ENCODE measurements at places on chromosomes 4 and X.

DNA sequence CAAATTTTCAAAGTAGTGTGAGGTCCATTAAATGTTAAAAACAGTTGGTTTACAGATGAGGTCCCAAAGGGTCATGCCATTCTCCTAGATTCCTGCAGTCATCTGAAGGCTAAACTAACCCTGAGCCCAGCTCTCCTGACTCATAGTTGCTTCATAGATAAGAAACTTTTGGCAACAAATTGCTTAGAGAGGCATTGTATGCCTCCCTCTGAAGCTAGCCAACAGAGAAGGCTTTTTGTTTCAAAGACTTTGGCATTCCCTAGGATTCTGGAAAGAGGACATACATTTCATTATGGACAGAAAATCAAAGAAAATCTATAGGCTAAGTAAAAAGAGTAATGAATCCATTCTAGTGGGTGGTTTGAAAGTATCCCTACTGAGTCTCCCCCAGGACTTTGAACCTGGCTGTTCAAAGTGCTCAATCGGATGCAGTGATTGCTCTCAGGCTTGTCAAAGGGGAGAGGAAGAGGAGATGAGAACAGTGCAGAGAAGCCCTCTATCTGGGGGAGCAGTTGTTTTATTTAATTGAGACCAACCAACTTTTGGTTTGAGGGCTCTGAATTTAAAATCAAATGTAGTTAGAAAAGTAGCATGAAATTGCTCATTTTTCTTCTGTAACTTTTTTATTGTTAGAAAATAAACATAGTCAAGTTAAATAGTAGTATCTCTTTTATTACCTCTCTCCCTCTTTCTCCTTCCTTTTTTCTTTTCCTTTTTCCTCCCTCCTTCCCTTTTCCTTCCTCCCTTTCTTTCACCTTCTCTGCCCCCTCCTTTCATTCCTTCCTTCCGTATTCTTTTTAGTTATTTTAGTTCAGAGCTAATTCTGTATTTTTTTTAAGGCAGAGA lies 72.3 kb upstream of the ZNF518B start:
- DNase-seq = no peak

- peak; percentile 66 for DNase-seq
These were observed 841 bp downstream of the ACOT9 start for GRCh38 chrX:23742174-23742696.

DNA sequence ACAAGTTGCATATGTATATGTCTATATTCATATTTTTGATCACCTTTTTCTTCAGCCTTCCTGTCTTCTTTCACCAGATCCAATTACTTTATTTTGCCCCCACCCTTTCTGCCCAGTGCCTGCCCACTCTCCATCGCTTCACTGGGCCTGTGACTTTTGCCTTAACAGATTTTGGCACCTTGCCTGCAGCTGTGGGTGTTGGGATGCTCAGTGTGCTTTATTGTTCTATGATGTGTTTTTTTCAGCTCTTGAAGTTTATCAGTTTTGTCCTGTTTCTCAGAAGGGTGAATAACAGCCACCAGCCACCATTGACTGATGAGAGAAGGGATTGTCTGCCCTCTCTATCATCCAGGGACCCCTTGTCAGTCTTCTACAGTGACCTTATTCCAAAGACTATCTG lies 77.2 kb upstream of the GALNT7 start:
- no peak for DNase-seq

DNA sequence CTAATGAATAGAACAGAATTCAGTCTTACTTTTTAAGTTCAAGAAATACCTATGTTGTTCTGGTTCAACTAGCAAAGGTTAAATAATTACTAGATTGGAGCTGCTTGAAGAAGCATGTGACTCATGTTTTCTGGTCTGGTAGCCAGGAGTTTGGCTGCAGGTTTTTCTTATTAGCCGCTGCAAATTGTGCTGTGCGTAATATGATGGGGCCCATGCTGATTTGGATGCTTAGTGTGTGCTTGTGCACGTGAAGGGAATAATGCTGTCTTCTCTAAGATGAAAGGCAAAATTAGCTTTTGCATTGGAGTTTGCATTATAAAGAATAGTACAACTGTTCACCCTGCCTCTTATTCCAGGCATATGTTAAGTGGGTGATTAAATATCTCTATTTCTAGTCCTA lies 219.6 kb downstream of the SNCA start:
- DNase-seq = no peak

DNA sequence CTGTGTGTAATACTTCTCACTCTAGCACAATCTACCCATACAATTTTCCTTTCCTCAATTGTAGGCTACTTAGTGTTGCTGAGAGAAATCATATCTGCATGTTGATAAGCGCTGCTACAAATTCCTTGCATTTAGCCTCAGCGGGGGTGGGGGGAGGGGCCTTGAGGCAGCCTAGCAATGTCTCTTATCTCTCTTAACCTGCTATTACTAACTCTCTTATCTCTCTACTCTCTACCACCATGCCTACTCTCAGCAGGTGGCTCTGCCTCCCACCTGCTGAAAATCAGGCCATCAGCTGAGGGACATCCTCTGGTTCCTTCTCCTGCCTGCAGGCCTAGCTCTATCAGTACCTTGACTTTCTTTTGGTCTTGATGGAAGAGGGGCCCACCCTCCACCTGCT lies 98.9 kb downstream of the GPR82 start:
- no peak for DNase-seq

DNA sequence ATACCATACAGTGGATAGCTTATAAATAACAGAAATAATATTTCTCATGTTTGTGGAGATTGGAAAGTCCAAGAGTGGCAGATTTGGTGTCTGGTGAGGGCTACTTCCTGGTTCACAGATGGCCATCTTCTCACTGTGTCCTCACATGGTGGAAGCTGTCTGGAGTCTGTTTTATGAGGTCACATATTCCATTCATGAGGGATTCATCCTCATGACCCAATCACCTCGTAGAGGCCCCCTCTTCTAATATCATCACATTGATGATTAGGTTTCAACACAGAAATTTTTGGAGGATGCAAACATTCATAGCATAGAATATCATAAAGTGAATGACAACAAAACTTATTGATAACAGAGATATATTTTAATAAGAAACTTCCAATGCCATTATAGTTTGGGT lies 568.0 kb downstream of the STIM2 start:
- no peak for DNase-seq

- no peak for DNase-seq
These were observed 90.1 kb downstream of the CEP44 start for GRCh38 chr4:174373821-174374220.

GRCh38 chrX:39827951-39828350 lies 269.8 kb downstream of the BCOR start:
- no peak for DNase-seq

DNA sequence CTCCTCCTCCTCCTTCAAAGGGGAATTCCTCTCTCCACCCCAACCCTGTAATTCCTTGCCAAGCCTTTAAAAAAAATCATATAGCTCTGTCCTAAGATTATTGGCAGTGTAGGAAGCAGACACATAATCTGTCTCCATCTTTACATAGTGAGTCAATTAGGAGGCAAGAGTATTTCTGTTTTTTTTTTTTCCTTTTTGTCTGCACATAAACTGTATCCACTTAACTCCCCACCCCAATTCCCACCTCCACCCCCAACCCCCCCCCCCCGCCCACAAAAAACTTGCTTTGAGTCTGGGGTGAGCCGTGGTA lies 182.5 kb downstream of the RASL11B start:
- DNase-seq = no peak

GRCh38 chr4:26342328-26343037 lies 21.7 kb downstream of the RBPJ start:
- no peak for DNase-seq

- no peak for DNase-seq
These were observed 13.5 kb downstream of the RXFP1 start for GRCh38 chr4:158535130-158535614.

- no peak for DNase-seq
These were observed 62.7 kb downstream of the KDM6A start for GRCh38 chrX:44935640-44936039.

GRCh38 chrX:152405561-152405960 lies 45.6 kb downstream of the GABRA3 start:
- DNase-seq = no peak

- DNase-seq = no peak
These were observed 27.2 kb downstream of the LRIT3 start for GRCh38 chr4:109875106-109875505.
